ENCODE measurements at places on chromosomes 12 and 14.

DNA sequence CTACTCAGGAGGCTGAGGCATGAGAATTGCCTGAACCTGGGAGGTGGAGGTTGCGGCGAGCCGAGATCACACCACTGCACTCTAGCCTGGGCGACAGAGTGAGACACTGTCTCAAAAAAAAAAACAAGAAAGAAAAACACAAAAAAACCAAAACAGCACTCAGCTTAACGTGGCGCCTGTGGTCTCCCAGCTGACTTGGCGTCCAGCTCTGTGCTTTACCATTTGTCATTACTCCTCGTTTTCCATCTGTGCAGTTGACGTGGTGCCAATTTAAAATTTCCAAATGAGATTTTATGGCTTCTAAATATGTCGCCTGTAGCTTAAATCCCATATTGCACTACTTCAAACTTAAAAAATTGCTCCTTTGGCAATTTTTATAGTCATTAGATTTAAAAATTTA lies 2.0 kb downstream of the MGP start:
- no peak for DNase-seq

GRCh38 chr14:68527329-68527851 lies 265.5 kb downstream of the ZFP36L1 start:
- DNase-seq: no peak

DNA sequence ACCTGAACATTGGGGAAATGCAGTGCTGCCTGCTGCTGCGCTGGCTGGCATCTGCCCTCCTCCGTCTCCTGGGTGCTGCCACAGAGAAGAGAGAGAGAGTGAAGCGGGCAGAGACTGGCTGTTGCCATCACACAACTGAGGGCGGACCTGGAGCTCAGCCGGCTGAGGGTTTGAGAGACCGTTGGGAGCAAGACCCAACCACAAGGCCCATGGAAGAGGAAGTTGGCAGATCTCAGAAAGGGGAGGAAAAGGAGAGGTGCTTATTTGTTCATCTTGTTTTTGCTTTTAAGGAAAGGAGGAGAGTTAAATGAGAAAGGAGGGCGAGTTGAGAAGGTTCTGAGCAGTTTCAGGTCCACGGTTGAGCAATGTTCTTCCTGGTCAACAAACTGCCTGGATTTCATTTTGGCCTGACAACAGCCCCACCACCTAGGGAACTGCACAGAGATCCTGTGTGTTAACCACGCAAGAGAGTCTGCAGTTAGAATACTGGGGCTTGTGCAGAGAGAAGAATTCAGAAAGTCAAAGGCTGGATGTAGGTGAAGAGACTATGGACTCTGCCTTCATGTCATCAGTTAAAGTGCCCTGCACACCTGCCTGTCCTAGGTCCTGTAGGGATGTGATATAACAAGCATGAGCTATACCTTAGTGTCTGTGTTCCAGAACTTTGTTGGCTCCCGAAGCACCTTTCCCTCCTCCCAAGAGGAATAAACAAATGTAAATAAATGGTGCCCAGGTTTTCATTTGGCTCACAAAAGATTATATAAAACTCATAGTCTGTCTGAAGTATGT lies 124.6 kb downstream of the ETV6 start:
- no peak for DNase-seq

DNA sequence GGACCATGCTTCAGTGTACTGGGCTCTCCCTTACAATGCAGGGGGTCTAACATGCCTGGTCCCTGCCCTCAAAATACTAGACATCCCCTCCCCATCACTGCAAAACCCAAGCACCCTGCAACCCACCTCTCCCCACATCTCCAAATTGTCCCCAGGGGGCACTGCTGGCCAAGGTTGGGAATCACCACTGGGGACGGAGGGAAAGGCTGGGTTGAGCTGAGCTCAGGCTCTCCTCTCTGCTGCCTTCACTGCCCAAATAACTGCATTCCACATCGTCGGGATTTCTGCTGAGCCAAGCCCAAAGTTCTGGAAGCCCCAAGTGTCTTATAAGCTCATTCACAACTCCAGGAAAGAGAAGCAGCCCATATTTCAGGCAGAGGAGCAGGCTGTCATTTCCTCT lies 69.6 kb downstream of the NT5DC3 start:
- no peak for DNase-seq

DNA sequence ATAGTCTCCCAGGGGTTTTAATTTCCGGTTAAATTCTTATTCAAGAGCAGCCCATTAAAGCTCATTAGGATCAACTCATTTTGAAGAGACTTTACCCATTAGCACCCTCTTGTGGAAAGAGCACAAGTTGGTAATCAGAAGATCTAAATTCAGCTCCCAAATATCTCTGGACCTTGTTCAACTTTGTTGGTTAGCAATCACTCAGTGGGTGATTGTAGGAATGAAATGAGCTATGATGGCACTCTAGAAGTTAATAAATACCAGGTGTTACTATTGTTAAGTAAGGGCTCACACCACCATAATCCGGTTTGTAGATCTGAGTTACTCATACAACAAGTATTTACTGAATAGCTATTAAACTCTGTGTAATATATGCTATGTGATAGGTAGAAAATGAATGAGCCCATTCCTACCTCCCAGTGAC lies 42.9 kb downstream of the TRIP11 start:
- no peak for DNase-seq

- DNase-seq: no peak
Measured at GRCh38 chr14:100372357-100373048, 49.4 kb downstream of the SLC25A47 start.

DNA sequence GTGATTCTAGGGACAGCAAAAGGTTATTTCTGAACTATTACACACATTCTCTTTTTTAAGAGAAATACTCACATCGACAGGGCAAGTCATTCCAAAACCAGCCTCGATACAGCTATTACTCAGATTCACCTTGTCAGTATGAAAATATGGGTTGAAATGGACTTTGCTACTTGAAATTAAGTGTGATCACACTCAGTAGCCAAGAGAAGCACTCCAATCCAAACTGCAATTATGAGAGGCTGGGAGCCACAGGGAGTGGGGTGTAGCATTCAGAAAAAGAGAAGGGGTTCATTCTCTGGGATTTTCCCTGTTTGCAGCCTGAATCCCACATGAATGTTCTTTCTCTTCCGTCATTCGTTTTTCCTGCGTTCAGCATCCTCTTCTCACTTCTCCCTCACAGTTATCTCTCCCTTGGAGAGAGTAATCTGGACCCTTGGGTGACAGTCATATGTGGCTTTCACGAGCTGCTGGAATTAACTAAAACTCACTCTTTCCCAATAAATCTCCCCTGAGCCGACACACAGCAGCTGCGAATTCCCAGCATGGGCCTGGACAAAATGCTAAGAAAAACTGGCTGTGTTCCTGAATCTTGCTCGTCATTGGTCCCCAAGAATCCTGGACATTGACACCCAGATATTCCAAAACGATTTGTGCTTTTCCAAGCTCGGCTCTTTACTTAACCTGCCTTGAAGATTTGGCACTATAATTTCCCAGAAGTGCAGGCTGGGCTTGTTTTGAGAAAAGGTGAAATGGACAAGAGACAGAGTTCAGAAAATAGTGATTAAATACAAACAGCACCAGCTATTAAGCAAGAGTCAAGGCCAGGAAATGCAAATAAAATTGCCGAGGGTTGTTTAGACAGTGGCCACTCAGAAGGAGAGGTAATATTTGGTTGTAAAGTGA lies 199.5 kb upstream of the PLEKHG7 start:
- no peak for DNase-seq

DNA sequence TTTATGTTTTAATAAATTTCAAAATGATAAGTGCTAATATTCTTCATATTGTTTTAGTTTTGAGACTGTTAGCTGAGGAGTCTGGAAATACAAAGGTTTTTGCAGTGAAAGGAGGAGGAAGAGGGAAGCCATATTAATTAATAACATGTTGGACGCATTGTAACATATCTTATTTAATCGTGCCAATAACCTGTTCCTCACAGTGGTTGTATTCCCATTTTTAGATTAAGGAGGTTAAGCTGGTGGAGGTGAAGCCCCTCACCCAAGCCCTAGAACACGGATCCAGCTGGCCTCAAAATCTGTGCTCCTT lies 92.4 kb downstream of the EML1 start:
- DNase-seq: no peak

DNA sequence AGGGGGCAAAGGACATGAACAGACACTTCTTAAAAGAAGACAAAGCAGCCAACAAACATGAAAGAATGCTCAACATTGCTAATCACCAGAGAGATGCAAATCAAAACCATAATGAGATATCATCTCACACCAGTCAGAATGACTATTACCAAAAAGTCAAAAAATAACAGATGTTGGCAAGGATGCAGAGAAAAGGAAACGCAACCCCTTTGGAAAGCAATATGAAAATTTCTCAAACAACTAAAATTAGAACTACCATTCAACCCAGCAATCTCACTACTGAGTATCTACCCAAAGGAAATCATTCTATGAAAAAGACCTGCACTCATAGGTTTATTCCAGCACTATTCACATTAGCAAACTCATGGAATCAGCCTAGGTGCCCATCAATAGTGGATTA lies 25.6 kb downstream of the MDM1 start:
- no peak for DNase-seq

- DNase-seq: no peak
Measured at GRCh38 chr14:82855912-82856391, 1322.3 kb upstream of the SEL1L start.

GRCh38 chr12:91562476-91562875 lies 379.9 kb upstream of the DCN start:
- no peak for DNase-seq

DNA sequence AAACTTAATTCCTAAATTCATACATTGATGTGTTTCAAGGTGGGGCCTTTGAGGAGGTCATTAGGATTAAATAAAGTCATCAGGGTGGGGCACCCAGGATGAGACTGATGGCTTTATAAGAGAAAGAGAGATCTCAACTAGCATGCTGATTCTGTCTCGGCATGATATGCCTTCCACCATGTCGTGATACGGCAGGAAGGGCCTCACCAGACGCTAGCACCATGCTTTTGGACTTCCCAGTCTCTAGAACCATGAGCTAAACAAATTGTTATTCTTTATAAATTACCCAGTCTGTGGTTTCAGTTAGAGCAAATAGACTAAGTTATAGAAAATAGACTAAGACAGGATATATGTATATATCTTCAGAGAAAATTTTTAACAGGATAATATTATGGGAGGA lies 759.6 kb downstream of the MED13L start:
- DNase-seq: no peak
